ENCODE measurements at places on chromosomes 5 and 9.
A peak's percentile ranks its signal among the peaks of the same experiment; 100 is the strongest.

- no peak for DNase-seq
Measured at GRCh38 chr5:96957254-96958049, 21.6 kb downstream of the LNPEP start.

DNA sequence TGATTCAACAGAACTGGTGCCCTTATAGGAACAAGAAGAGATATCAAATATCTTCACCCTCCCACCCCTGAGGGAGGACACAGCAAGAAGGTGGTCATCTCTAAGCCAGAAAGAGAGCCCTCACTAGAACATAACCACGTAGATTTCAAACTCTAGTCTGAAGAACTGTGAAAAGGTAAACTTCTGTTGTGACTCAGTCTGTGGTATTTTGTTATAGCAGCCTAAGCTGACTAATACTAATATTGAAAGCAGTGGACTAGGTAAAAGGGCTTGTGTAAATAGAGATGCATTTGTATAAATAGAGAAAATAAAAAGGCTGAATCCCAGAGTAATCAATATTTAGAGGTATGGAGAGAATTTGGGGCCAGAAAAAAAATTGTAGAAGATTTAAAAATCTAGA lies 157.6 kb upstream of the CCNH start:
- DNase-seq = no peak

DNA sequence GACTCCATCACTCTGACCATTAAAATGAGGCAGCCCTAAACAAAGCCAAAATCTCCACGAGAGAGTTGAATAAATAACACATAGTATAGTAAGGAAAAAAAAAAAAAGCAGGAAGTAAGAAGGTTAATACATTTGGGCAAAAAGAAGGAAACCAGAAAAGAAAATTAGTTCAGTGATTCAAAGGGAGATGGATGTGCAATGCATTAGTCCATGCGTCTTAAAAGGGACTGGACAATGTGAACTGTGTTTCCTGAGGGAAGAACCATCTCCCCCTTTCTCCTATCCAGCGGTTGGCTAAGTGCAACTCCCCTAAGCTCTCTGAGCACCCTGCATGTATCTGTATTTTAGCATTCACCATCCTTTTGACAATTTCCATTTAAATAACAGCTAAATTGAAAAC lies 1.4 kb downstream of the ANKRA2 start:
- DNase-seq = no peak

- no peak for DNase-seq
Measured at GRCh38 chr9:133705576-133705975, 32.6 kb downstream of the SARDH start.

DNA sequence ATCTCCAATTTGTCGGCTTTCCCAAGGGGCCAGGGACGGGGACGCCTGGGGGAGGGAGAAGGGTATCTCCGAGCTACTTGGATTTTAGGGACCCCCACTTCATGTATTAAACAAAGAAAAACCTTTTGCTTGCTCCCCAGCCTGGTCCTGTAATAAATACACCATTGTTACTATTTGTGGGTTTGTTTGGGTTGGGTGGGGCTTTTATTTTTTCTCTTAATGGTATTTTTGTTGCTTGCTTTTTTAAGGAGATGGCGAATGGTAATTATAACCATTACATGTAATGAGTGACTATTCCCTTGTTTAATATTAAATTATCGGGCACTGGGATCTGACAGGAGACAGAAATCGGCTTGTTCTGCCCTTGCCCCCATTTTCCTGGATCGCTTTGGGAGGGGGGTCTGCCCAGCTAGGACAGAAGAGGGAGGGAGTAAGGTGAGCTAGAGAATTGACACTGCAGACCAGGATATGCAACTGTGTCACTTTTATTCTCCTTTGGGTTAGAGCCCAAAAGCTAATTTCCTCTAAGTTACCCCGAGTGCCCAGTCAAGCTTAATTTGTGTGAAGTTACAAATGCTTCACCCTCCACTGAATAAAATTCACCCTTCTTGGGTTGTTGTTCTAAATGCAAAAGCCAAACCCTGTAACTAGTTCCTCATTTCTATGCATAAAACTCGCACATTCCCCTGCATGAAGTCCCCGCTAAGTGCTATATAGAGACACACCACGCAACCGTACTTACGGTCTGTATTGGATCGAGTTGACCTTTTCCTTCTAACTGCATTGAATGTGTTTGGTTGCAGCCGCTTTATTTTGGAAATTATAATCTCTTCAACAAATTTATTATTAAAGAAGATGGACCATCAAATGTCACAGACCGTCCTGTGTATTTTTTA lies 1.6 kb upstream of the ZNF608 start:
- peak; percentile 54 for DNase-seq

- no peak for DNase-seq
Measured at GRCh38 chr9:113151696-113152630, 1.2 kb downstream of the SLC31A2 start.

DNA sequence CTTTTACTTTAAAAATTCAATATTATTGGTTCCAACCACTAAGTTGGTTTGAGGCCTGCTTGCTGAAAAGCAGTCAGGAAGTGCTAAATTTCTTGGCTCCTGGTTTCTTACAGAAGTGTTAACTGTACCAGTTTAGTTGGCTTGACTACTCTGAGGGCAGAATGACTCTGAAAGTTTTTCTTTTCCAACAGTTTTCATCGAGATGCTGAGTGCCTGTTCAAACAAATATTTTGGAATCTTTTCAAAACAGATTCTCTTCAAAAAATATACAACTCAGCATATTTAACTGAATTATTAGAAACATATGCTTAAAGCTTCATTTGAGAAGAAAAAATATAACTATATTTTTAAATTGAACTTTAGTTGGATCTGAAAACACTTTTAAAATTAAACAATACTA lies 37.0 kb downstream of the SLC38A9 start:
- no peak for DNase-seq

- no peak for DNase-seq
Measured at GRCh38 chr9:94553029-94553938, 1.6 kb upstream of the PCAT7 start.

GRCh38 chr5:33439905-33440481 lies 772 bp upstream of the TARS1 start:
- peak; percentile 44 for DNase-seq

- DNase-seq = no peak
Measured at GRCh38 chr5:43034591-43034968, 5.5 kb downstream of the ANXA2R start.

- DNase-seq = no peak
Measured at GRCh38 chr5:15384176-15384575, 115.8 kb upstream of the FBXL7 start.

- no peak for DNase-seq
Measured at GRCh38 chr5:150130493-150130922, 25.1 kb downstream of the PDGFRB start.

GRCh38 chr5:138918686-138919085 lies 43.6 kb upstream of the LRRTM2 start:
- no peak for DNase-seq

- DNase-seq = no peak
Measured at GRCh38 chr9:95078939-95079338, 238.6 kb downstream of the FANCC start.

DNA sequence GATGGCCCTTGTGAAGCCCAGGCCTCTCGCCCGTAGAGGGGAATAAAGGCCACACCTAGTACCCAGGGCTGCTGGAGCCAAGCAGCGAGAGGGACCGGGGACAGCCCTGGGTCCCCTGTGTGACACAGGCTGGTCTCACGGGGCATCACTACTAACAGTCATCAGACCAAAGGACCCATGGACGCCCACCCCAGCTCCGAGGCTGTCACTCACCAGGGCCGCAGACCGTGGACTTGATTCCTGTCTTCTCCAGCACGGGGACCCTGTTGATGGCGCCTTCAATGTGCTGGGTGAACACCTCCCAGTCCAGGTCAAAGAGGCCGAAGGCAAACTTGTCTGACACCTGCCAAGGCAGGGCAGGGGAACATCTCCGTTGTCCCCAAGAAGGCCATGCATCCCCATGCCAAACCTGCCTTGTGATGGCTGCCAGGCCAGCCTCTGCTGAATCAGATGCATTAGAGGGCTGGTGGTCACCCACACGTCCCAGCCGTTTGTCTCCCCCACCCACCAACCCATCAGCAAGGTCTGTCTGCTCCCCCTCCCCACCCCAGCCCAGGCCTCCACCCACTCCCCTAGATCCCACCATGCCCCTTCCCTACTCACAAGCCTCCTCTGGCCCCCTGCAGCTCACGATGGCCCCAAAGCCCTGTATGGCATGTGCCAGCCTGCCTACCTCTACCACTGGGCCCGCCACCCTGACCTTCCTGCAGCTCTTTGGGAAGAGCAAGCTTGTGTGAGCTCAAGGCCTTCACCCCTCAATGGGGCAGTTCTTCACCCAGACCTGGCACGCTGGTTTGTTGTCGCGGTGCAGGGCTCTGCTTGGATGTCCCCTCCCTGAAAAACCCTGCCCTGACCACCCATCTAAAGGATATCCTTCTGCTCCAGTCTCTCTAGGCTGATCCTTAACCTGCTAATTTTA lies 20.8 kb downstream of the SARDH start:
- no peak for DNase-seq

GRCh38 chr5:156560002-156560401 lies 233.0 kb downstream of the SGCD start:
- no peak for DNase-seq

GRCh38 chr5:15904899-15905830 lies 274.4 kb downstream of the MARCHF11 start:
- DNase-seq = no peak

- no peak for DNase-seq
Measured at GRCh38 chr9:127885508-127886281, 8.2 kb upstream of the AK1 start.

- DNase-seq = no peak
Measured at GRCh38 chr5:146336197-146336596, 2.4 kb upstream of the POU4F3 start.

- peak; percentile 6 for DNase-seq
Measured at GRCh38 chr9:32344551-32345182, 39.8 kb upstream of the ACO1 start.

DNA sequence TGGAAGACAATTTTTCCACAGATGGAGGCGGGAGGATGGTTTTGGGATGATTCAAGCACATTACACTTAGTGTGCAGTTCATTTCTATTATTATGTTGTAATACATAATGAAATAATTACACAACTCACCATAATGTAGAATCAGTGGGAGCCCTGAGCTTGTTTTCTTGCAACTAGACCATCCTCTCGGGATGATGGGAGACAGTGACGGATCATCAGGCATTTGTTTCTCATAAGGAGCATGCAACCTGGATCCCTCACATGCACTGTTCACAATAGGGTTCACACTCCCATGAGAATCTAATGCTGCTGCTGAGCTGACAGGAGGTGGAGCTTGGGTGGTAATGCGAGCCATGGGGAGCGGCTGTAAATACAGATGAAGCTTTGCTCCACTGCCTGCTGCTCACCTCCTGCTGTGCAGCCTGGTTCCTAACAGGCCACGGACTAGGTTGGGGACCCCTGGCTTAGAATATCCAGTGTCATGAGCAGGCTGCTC lies 1.6 kb downstream of the STKLD1 start:
- DNase-seq = peak; percentile 23

DNA sequence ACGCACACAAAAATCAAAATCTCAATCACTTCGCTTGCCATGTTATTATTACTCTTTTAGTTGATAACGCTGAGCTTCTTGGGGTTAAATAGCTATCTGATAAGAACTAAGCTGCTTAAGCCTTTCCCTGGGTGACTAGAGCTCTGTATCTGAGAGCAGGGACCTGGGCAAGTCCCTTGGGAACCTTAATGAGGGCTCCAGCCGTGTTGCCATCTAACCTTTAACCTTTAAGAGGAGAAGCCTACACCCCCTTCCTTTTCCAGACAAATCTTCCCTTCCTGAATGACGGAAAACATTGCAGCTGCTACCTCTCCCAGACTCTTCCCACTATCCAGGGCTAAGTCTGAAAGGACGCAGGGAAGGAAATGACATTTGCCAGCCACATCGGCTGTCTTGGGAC lies 216.5 kb upstream of the RAI14 start:
- no peak for DNase-seq

GRCh38 chr5:97528941-97529340 lies 345.9 kb upstream of the RIOK2 start:
- DNase-seq = no peak

DNA sequence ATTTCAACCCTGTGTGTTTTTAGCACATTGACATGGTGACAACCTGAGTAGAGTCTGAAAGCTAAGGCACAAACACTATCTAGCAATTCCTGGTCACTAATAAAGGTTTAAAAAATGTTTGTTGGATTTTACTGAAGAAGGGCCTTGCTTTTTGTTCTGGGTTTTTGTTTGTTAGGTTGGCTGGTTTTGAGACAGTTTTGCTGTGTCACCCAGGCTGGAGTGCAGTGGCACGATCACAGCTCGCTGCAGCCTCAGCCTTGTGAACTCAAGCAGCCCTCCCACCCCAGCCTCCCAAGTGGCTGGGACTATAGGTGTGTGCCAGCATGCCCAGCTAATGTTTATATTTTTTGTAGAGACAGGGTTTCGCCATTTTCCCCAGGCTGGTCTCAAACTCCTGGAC lies 39.0 kb downstream of the PRKACG start:
- no peak for DNase-seq

GRCh38 chr9:111945216-111945615 lies 48.6 kb downstream of the UGCG start:
- no peak for DNase-seq

GRCh38 chr9:14107977-14108376 lies 206.0 kb downstream of the NFIB start:
- DNase-seq = no peak

GRCh38 chr5:50667653-50668595 lies 1.5 kb downstream of the PARP8 start:
- peak; percentile 77 for DNase-seq

DNA sequence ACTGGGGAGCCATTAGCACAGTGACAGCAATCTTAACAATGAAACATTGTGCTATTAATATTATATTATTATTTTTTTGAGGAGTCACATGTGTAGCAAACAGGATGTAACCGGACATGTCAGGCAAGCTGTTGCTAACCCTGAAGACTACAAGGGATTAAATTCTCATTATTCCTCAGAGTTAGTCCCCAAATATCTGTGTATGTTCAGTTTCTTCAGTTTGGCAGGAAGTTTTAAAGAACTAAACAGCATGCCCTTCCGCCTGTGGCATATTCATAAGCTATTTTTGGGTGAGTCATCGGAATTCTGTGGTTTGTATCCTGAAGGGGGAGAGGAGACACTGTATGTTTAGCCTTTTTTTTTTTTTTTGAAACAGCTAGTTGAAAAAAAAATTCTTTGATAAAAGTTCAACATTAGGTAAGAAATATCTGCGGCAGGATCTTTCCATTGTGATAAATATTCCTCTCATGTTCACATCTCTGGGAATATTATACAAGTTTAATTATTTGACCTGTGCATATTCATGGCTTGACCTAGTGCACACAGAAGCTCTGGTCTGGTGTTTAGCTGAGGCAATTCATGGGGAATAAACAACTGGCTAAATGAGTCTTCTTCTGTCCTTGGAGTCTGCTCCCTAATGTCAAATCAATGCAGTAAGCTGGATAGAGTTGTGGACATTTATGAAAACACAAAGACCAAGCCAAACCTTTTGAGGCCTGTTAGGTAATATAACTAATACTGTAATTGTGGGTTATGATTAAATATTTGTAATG lies 202.7 kb upstream of the CDKN2B start:
- no peak for DNase-seq

All from NCI-H345 (cell line).